CD4-positive, alpha-beta T cell treated with Interleukin-6 at 100 ng/mL for 8 hours (primary cell): ENCODE measurements at places on chromosomes 7 and 10.

DNA sequence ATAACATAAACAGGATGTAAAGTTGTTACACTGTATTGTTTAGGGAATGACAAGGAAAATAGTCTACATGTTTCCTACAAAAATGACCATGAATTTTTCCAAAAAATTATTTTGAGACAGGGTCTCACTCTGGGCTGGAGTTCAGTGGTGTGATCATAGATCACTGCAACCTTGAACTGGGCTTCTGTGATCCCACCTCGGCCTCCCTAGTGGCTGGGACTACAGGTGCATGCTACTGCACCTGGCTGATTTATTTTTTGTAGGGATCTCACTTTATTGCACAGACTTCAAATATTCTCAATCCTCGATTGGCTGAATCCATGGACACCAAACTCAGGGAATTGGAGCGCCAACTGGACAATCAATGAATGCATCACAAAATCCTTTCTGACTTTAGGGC lies 6.6 kb downstream of the CHCHD2 start:
- no peak for DNase-seq

DNA sequence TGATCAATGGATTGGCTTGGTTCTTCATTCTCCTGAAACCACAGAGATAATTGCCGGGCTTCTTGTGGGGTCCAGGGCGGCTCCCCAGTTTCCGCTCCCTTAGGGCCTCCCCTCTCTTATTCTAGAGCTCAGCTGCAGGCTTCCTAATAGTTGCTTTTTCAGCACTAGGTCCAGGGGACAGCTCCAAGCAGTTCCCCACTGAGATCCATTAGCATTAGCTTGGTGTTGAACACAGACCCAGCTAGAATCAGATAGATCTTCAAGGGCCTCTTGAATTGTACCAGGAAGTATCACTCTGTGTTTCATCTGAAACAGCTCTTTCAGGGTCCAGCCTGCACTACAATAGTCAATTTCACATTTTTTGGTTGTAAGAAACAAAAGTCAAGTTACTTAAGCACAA lies 238.7 kb downstream of the SEC23IP start:
- no peak for DNase-seq

DNA sequence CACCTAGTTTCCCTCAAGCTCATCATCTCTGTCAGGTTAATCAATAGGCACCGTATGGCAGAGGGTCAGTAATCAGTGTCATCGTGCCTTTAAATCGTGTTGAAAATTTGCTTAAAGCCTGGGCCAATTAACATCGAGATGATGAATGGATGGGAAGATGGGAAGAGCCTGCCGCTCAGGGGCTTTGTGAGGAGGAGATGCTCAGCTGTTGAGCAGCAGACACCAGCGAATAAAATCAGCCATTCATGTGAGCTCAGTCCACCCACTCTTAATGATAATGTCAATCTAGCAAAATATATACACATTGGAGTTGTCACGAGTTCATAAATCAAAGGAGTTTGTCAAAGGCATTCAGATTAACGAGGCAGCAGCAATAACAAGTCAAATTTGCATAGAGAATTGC lies 97.7 kb downstream of the BTRC start:
- DNase-seq = no peak

- DNase-seq = peak; percentile 8
These were observed 2.0 kb downstream of the SRI start for GRCh38 chr7:88217675-88218428.

DNA sequence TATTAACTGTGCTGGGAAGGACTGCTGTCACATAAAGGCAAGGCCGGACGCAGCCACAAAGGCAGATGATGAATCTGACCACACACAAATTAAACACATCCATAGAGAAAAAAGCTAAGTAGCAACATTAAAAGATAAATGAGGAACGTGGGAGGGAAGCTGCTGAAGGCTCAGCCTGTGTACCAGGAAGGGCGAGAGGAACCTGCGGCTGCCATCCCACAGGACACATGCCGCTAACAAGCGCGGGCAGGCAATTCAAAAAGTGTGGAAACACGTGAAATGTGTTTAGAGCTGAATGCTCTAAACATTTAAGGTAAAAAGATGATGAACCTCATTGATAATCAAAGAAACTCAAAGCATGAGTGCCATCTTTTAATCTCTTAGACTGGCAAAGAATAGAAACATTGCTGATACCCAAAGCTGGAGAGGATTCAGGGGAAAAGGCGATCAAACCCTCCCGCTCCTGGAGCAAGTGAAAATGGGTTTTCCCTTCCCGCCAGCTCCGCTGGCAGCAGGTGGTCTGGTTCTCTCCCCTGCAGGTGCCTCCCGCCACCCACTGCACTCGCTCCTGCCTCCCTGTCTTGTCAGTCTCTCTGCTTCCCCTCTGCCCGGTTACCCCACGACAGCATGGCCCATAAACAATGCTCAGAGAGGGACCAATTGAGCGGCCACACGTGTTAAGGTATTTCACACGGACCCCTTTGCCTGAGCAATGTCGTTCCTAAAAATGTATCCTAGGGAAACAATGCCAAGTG lies 4.2 kb downstream of the STK32C start:
- DNase-seq = no peak

DNA sequence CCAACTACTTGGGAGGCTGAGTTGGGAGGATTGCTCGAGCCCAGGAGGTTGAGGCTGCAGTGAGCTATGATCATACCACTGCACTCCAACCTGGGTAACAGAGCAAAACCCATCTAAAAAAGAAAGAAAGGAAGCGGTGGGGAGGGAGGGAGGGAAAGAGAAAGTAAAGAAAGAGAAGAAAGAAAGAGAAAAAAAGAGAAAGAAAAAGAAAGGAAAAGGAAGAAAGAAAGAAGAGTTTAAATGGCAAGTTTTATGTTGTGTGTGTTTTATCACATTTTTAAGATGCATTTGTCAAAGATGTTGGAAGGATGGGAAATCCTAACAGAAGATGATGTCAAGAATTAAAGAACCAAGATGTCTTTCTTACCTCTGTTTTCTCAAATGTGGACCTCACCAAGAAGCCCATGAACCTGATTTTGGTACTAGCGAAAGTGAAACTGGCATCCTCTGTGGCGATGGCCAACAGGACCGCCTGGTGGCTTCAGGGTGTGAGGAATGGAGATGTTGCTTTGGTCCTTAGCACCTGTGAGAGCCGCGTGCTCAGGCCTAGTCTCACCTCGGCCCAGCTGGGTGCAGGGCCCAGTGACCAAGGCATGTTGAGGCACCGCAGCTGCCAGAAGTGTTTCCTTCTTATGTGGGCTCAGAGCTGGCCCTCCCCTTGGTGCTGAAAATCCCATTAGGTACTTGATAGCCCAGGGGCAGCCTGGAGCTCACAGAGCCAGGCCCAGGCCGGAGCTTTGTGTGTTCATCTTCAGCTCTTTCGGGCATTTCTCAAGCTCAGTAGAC lies 9.8 kb downstream of the UCMA start:
- no peak for DNase-seq

DNA sequence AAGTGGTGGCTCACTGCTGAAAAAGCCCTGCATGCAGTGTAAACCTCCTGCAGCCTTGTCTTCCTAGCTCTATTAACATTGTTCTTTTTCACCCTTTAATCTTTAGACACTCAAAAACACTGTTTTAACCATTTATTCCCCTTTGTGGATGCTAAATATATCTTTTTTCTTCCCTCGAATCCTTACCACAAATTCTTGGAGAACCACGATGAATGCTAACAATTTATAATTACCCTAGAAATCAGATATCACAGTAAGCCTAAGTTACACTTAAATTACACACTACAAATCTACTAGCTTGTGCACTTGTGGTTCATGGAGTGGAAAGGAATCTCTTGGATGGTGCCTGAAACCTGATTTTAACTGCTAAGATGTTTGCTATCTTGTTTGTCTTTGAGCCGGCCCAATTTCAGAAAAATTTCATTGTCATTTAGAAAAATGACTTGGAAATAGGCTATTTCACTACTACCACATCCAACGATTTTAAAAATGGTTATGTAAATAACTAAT lies 125.1 kb upstream of the NOBOX start:
- no peak for DNase-seq
